Mesenchymal stem cell (in vitro differentiated cells and primary cell): ENCODE measurements at places on chromosomes 16 and 17.

DNA sequence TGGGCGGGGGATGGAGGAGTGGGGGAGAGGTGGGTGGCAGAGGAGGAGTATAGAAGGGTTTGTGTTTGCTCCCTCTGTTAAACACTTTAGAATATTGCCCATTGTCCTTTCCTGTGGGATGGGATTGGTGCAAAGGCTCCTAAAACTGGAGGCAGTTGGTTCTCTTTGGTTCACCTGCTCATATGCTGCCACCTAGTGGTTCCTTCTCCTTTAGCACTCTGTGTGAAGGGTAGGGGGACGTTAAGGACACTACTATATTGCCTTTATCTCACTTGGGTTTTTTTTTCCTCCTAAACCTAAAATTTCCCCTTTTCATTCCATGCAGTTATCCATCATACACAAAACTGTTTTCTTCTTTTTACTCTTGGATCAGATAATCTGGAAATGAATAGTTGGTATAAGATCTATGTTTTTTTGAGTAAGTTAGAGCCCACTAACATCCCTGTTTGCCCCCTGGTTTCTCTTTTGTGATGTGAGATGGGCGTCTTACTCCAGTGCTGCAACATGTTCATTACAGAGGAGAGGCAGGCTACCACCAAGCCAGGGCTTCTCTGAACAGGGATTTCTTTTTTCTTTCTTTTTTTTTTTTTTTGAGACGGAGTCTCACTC lies 23.8 kb downstream of the SNX11 start:
- peak; percentile 73 for DNase-seq

DNA sequence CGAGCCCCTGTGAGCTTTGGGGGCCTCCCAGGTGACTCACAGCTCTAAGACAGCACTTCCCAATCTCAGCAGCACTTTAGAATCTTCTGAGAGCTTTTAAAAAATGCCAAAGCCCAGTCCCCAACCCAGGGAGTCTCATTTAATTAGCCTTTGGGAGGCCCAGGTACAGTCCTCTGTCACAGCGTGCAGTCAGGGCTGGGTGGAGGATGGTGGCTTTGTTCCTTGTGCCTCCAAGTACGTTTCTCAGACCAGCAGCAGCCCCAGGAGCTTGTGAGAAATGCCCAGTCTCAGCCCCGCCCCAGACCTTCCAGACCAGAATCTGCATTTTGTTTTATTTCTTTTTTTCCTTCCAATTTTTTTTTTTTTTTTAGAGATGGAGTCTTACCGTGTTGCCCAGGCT lies 27.4 kb upstream of the CMIP start:
- DNase-seq: no peak

GRCh38 chr16:18969855-18970240 lies 13.9 kb upstream of the TMC7 start:
- DNase-seq: no peak

DNA sequence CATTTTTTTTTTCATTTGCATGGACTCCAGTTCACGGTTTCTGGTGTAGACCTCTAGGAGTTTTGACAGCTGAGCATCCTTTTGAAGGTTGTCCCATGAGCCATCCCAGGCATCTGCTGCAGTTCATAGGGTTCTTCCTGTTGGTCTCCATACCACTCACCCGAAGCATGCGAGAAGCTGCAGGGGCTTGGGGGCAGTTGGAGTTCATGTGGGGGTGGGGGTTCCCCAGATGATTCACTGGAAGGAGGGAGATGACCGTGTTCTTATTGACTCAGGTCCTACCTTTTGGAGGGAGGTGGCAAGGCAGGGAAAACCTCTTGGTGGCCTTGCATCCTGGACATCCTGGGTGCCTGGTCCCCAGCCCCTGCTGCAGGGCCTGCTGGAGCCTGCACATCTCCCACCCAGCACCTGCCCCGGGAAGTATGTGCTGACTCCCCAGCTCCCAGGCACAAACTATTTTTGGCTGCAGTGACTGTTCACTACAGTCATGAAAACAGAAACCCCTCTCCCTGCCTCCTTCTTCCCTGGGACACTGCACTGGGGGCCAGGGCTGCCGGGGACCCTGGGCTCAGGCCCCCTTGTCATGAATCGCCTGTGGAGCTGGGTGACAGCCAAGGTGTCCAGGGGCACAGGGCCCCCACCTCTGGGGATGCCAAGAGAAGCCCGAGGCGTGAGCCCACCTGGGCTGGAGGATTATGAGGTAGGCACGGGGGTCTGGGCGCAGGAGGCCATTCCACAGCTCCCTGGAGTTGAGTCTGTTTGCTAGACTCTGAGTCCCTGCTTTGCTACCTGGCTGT lies 64.9 kb upstream of the LGALS9 start:
- no peak for DNase-seq

GRCh38 chr16:49859125-49859811 lies 3.4 kb upstream of the ZNF423 start:
- DNase-seq: peak; percentile 30

DNA sequence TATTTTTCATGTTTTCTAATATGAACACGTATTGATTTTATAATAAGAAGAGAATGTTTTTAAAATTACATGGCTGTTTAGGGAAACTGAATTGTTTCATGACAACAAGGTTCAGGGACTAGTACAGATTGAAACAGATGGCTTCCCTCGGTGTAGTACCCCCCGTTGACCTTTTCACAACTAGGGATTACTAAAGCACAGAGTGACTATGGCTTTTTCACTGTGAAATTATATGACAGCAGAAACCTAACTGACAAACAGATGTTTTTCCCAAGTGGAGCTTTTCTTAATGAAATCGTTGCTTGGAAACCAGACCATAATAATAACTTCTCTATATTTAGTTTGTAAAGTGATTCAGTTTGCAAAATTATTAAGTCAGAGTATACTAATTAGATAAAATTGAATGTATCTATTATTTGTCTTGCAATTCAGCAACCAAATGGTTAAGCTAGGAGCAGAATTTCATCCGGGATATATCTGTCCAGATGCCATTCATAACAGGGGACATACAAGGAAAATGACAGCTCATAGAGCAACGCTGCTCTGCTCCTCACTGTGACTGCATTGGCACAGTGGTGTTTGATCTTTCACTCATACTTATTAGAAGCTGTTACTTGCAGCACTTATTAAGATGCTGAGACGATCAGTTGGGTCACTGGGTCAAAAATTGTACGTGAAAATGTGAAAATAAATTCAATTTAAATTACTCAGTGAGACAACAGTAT lies 111.7 kb downstream of the TANGO6 start:
- DNase-seq: no peak

GRCh38 chr16:11640987-11641817 lies 27.1 kb upstream of the SNN start:
- peak; percentile 80 for DNase-seq

DNA sequence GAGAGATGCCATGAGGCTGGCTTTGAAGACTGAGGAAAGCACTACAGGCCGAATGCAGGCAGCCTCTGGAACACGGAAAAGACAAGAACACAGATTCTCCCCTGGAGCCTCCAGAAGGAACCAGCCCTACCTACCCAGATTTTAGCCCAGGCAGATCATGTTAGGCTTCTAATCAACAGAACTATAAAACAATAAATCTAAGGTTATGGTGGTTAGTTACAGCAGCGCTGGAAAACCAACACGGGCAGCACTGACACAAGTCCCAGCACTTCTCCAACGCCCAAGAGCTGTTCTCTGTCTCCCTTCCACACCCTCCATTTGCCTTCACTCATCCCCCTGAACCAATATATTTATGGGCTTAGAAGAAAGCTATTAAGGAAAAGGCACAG lies 7.5 kb downstream of the ANKRD11 start:
- no peak for DNase-seq

DNA sequence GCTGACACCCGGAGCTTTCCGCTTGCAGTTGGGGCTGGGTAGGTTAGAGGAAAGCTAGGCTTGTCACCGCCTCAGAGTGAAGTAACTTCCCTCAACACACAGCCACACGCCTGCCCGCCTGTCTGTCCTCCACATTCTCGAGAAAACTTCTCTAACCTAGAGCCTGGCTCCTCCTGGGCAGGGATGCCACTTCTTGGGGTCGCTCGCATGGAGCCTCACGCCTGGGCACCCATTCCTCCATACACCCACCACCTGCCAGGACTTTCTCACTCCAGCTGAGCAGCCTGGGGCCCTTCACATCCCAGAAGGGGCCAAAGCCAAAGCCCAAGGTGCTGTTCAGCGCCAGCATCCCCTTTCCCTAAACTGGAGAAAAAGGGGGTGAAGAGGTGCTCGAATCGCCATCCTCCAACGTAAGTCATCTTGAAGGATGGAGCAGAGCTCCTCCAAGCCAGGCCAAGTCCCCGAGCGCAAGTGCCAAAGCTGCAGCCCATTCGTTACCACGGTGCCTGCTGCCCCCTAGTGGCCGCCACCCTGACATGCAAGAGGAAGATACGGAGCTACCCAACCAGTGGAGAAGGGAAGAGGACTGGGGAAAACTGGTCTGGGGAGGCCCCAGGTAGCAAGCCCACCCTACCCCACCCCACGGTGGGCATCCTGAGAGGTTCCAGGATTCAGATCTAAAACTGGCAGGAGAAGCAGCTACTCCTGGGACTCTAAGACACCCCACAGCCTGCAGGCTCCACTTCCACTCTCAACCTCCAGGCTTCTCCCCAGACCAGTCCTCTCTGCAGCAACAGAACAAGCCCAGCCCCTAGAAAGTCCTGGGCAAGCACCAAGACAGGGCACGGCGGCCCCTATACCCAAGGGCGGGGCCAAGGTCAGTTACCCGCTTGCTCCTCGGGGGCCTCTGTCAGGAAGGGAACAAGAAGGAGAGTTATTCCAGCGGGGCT lies 63.1 kb downstream of the MYO18A start:
- DNase-seq: peak; percentile 52

GRCh38 chr16:66473654-66474519 lies 46.8 kb downstream of the BEAN1 start:
- no peak for DNase-seq

- DNase-seq: no peak
Measured at GRCh38 chr17:4017377-4017776, 53.1 kb upstream of the ATP2A3 start.

DNA sequence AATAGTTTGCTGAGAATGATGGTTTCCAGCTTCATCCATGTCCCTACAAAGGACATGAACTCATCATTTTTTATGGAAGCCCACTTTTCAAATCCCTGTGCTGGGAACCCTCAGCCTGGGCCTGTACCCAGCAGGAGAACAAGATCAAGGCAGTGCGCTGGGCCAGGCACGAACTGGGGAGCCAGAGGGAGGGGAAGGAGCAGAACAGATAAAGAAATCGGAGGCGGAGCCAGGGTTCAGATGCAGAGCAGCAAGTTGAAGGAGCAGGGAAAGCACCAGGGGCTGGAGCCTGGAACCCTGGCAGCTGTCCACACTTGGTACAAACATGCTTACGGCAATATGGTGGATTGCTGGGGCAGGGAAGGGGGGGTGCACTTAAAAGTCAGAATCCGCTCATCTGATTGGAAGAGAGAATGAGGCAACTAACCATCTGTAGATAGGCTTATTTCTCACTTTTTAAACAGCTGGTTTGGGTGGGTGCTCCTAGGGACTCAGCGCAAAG lies 107.5 kb downstream of the NOG start:
- DNase-seq: peak; percentile 29

GRCh38 chr16:54812229-54812628 lies 118.4 kb upstream of the IRX5 start:
- no peak for DNase-seq

DNA sequence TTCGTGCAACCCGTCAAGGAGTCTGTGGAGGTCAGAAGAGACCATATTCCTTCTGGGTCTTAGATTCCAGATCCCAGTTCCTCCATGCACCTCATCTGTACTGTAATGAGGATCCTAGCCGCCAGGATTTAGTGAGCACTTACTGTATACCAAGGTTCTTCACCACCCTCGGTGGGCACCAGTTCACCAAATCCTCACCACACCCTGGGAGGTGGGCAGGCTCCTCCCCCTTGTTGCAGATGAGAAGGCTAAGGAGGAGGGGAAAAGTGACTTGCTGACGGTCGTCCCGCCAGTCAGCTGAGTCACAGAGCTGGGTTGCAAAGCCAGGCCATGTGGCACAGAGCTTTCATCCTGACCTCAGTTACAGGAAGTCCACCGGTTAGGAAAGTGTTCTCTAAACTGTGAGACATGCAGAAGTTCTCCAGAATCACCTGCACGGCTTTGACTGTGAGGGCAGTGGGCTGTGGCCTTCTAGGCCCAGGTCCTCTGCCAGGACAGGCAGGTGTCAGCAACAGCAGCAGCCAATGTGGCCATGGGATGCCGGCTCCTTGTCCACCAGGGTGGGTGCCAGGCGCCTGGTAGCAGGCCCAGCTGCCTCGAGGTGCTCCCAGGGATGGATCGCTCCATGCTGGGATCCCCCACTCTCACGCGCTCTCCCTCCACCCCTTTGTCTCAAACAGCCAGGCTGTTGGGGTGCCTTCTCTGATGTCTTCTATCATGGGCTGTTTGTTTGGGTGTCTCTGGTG lies 240.3 kb upstream of the GSE1 start:
- DNase-seq: peak; percentile 93

- peak; percentile 46 for DNase-seq
Measured at GRCh38 chr17:61396586-61397085, 3.0 kb upstream of the TBX2 start.

DNA sequence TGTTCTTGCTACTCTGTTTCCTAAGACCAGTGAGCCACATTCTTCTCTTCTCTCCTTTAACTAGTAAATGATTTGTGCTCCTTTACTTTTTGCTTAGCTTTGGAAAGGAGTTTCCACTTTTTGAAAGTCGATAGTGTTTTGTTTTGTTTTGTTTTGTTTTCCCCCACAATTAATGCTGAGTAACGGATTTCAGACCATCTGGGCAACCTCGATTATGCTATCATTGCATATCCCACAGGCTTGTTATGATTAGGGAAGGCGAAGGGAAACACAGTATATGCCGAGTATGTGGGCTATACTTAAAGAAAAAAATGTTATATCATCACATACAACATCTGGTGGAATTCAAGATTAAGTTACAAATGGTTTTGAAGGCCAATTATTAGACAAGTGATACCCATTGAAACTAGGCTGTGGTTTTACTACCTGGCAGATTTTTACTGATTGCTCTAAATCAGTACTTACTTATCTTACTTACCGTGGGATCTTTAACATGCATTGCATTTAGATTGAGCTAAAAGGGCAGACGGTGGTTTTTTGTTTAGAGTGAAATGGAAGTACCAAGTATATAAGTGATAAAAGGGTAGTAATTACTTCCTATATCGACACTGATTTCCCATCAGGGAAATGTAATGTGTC lies 361.3 kb upstream of the SOX9 start:
- DNase-seq: no peak

GRCh38 chr16:6483469-6484033 lies 849.1 kb upstream of the RBFOX1 start:
- no peak for DNase-seq

DNA sequence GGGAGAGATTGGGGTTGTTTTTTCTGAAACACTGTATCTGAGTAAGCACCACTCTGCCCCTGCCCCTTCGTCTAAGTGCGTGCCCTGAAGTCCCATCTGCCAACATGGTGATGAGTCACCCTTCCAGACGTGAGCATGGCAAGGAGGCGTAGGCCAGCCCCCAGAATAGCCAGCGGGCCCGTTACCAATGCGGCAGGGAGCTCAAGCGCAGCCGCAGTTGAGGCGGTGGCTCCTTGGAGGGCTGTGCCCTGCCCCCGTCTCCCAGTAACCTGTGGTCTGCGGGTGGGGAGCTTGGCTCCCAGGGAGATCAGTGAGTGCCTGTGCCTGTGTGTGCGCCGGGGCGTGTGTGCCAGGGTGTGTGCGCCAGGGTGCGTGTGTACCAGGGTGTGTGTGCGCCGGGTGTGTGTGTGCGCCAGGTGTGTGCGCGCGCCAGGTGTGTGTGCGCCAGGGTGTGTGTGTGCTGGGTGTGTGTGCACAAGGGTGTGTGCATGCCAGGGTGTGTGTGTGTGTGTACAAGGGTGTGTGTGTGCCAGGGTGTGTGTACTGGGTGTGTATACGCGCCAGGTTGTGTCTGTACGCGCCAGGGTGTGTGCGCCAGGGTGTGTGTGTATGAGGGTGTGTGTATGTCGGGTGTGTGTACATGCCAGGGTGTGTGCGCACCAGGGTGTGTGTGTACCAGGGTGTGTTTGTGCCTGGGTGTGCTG lies 98.6 kb upstream of the CHMP6 start:
- peak; percentile 93 for DNase-seq
